ENCODE measurements at places on chromosomes 11 and 22.

DNA sequence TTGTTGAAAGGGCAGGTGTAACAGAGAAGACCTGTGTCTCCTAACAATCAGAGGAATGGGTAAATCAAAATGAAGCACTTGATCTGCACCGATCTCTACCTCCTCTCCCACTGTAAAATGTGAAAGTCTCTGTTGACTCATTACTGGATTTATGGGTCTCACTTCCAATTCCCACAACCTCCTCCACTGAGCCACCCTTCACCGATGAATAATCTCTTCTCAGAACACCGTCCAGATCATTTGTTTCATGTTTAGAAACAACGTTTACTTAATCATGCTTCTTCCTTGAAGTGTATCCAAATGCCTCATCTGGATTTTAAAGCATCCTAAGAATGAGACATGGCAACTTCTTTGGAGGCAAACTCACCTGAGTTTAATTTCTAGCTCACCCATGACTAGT, 643.6 kb downstream of the ETS1 start:
- no peak for DNase-seq

- peak; percentile 59 for DNase-seq
Measured at GRCh38 chr11:78227921-78228320, 39.2 kb downstream of the USP35 start.

GRCh38 chr22:20656902-20657836, 116.7 kb upstream of the SERPIND1 start:
- no peak for DNase-seq

GRCh38 chr11:12165237-12165875, 55.0 kb downstream of the MICAL2 start:
- no peak for DNase-seq

All from B cell (primary cell).